T-cell (primary cell): ENCODE measurements at places on chromosomes 2 and 18. TPM values are rescaled to one million over a fixed set of nuclear protein-coding genes. Genes with fewer than 3 reads are reported as not detected.

DNA sequence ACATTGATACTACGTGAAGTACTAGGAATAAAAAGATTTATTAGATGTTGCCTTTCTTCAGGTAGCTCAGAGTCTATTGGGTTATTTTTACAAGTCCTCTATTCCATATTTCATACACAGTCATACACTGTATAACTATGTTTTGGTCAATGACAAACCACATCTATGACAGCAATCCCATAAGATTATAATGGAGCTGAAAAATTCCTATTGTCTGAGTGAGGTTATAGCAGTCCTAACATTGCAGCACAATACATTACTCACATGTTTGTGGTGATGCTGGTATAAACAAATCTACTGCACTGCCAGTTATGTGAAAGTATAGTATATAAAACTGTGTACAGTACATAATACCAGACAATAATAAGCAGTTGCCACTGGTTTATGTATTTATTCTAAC lies 595.1 kb downstream of the MBD2 start:
- H3K27ac ChIP-seq, result no peak overlapping the region
- no peak for DNase-seq
- no peaks in the 10 kb centered on the region for H3K36me3 ChIP-seq
- H3K27me3 ChIP-seq, result no peaks in the 10 kb centered on the region

- no peaks in the 10 kb centered on the region for H3K36me3 ChIP-seq
- DNase-seq, result no peak
- H3K4me1 ChIP-seq, result no peaks in the 10 kb centered on the region
- H3K4me3 ChIP-seq, result no peak overlapping the region
- no peaks in the 10 kb centered on the region for H3K27me3 ChIP-seq
Measured at GRCh38 chr2:200609028-200609614, 23.3 kb downstream of the AOX1 start.

The BCL2 gene
- total RNA-seq, result 114 TPM

The PTPN2 gene
- 78.4 TPM for total RNA-seq

DNA sequence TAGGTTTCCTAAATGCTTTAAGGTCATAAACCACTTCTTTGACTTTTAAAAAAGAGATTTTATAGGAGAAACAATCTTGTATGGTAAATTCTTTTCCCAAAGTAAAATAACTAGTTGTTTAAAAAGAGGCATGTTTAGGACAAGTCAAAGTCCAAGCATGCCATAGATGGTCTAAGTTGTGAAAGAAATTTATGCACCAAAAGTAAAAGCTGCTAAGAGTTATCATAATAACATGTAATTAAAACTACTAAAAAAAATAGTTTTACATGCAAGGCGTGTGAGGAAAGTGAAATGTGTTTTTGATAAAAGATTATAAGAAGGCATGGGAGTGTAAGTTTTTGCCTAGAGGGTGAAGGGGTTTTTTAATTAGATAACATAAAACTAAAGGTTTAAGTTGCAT lies 22.5 kb downstream of the FAM210A start:
- no peaks in the 10 kb centered on the region for H3K36me3 ChIP-seq
- no peaks in the 10 kb centered on the region for H3K27me3 ChIP-seq
- no peak for DNase-seq
- no peak overlapping the region for H3K4me3 ChIP-seq
- H3K4me1 ChIP-seq, result no peaks in the 10 kb centered on the region

GRCh38 chr2:172270278-172271079 lies 156.9 kb upstream of the ITGA6 start:
- peak; percentile 27 for DNase-seq
- no peak overlapping the region for H3K27ac ChIP-seq
- H3K4me1 ChIP-seq, result peaks cover 19% of the 10 kb centered on the region
- H3K36me3 ChIP-seq, result no peaks in the 10 kb centered on the region
- H3K27me3 ChIP-seq, result peaks cover 6% of the 10 kb centered on the region

DNA sequence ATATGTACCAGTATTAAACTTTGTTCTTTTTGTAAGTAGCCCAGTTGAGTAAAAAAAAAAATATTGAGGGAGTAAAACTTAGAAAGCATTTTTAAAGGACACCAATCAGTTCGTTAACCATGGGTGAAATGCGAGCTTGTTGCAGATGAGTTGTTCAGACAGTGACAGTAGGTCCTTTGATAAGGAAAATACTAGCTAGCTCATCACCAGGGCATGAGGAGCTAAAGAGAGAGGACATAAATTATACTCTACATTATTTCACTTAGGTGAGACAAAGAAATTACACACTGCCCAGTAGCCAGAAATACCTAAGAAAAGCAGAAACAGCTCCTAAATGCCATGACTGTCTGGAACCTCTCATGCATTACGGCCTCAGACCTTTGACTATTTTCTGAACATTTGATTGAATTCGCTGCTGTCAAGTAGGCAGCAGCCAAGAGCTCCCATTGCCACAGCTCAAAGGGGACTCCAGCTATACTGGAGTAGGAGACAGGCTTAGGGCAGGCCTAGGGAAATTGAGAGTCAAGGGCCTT lies 2.6 kb upstream of the HNRNPLL start:
- H3K36me3 ChIP-seq, result no peaks in the 10 kb centered on the region
- H3K4me3 ChIP-seq, result no peak overlapping the region
- H3K27ac ChIP-seq, result no peak overlapping the region
- peaks cover 23% of the 10 kb centered on the region for H3K4me1 ChIP-seq
- DNase-seq, result no peak

DNA sequence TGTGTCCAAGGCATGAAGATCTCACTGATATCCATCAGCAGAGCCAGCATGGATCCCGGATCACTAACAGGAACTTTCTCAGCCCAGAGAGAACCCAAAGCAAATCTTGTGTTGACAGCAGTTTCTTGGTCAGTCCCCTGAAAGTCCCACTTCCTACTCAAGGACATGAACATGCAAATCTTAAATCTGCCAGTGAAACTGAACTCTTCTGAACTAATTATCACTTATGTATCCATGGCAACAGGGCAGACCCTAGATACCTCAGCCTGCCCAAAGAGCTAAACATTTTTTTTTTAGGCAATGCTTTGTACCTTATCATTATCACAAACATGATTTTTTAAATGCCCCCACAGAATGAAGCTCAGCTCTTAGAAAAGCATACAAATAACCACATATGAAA lies 127.8 kb upstream of the DDX18 start:
- no peak for DNase-seq
- no peaks in the 10 kb centered on the region for H3K4me1 ChIP-seq
- H3K4me3 ChIP-seq, result no peak overlapping the region
- H3K36me3 ChIP-seq, result no peaks in the 10 kb centered on the region
- no peak overlapping the region for H3K27ac ChIP-seq

DNA sequence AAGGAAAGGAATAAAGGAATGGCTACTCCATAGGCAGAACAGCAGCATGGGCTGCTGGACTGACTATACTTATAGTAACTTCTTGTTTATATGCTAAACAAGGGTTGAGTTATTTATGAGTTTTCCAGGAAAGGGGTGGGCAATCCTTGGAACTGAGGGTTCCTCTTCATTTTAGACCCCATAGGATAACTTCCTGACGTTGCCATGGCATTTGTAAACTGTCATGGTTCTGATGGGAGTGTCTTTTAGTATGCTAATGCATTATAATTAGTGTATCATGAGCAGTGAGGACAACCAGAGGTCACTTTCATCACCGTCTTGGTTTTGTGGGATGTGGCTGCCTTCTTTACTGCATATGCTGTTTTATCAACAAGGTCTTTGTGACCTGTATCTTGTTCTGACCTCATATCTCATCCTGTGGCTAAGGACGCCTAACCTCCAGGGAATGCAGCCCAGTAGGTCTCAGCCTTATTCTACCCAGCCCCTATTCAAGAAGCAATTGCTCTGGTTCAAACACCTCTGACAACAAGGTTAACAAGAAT lies 98.6 kb upstream of the CABLES1 start:
- H3K27me3 ChIP-seq, result no peaks in the 10 kb centered on the region
- no peak for DNase-seq
- H3K27ac ChIP-seq, result no peak overlapping the region
- no peak overlapping the region for H3K4me3 ChIP-seq
- no peaks in the 10 kb centered on the region for H3K36me3 ChIP-seq

DNA sequence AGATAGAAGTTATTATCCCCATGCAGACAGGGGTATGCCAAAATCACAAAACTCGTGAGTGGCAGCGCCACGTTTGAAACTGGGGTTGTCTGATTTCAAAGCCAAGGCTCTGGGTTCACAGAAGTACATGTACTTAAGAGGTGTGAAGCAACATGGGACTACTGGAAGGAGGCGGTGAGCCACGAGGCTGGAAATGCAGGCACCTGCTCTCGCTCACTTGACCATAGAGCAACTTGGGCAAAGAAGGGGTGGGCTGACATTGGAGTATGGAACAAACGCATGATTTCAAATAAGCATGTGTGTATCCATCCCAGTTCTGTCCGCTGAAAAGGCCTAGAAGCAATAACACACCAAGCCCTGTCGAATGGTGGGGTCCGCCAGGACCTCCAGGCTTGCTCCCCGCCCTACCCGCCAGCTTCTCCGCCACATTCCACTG lies 593 bp upstream of the ACTR2 start:
- peaks cover 20% of the 10 kb centered on the region for H3K4me1 ChIP-seq
- H3K4me3 ChIP-seq, result peak overlapping the region; percentile 99
- H3K27ac ChIP-seq, result peak overlapping the region; percentile 95
- H3K27me3 ChIP-seq, result no peaks in the 10 kb centered on the region

DNA sequence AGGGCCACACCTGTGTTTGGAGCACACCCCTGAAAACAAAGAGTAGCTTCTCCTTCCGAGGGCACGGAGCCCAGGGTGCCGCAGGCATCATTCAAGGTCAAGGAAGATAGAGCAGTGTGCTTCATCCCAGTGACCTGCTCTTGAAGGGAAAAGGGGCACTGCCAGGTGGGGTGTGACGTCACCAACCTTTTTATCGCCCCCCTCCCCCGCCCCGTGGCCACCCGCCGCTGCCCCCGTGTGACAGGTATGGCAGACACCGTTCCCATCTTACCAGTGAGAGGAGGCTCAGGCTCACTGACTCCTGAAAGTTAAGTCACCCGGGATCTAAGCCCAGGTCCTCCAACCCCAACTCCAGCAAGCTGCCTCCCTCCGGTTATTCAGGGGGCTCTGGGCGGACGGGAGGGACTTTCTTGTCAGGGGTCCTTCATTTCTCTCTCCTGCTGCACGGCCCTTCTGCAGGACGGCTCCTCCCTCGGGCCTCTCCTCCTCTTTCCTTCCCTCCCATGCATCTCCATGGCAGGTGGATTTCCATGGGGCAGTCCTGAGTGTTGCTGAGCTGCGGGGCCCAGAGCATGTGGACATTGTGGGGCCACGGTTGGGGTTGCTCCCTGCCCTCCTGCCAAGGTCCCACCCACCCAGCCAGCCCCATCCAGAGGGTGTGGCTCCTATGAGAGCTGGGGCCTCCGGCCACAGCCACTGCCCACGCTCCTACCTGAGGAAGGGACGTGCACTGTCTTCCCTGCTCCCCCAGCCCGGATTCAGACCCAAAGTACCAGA lies 114.1 kb upstream of the HDAC4 start:
- H3K36me3 ChIP-seq, result no peaks in the 10 kb centered on the region
- no peak for DNase-seq
- no peak overlapping the region for H3K4me3 ChIP-seq

GRCh38 chr18:38930881-38931753 lies 1365.5 kb upstream of the CELF4 start:
- no peak overlapping the region for H3K4me3 ChIP-seq
- no peaks in the 10 kb centered on the region for H3K4me1 ChIP-seq
- H3K36me3 ChIP-seq, result no peaks in the 10 kb centered on the region
- no peaks in the 10 kb centered on the region for H3K27me3 ChIP-seq
- no peak overlapping the region for H3K27ac ChIP-seq

DNA sequence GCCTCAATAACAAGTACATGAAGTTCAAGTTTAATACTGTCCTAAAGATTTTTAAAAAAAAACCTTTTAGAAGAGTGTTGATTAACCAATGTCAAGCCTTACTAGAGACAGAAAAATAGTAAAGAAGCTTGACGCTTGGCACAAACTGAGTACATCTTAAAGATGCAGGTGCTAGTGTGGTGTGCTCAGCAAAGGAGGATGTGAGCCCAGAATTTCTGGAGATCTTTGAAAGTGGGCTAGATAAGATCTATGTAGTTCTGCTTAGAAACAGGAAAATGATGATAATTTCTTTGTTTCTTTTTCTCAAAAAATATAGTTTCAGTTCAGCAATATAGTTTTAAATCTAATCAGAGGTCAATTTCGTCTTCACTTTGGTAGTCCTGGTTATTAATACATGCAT lies 118.3 kb upstream of the KLHL14 start:
- H3K27me3 ChIP-seq, result no peaks in the 10 kb centered on the region
- H3K27ac ChIP-seq, result no peak overlapping the region
- no peaks in the 10 kb centered on the region for H3K36me3 ChIP-seq
- DNase-seq, result no peak

The TUBA3E gene
- total RNA-seq, result not detected

The PIKFYVE gene
- 41.7 TPM for total RNA-seq

The CD207 gene
- not detected for total RNA-seq

The COA5 gene
- total RNA-seq, result 34.9 TPM

DNA sequence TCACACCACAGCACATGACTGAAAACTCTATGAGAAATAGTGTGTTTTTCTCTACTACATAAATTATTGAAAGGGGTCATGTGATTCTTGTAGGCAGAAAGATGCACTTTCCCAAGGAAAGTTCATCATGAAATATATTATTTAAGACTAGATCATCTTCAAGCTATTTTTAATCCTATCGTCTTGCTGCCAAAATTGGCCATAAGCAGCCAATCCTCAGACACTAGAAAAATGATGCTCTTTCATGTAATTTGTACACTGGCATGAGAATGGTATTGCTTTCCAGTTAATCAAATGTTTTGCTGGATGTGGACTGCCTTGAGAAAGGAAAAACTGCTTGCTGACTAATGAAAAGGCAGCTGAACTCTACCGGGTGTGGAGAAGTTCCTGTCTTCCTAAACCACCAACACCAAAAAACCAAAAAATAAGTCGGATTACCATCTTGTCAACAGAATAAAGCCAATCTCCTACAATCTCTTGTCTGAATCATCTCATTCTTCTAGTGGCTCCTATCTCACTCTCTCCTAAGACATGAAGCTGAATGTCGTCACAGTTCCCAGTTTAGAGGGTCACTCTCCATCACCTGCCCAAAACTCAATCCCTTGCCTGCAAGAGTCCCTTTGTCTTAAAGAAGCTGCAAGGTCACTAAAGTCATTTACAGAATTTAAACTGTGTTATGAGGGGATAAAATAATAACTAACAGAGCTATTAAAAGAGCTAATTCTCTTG lies 5.3 kb downstream of the BCL2 start:
- peaks cover 43% of the 10 kb centered on the region for H3K4me1 ChIP-seq
- H3K27me3 ChIP-seq, result no peaks in the 10 kb centered on the region
- DNase-seq, result no peak
- peak overlapping the region; percentile 49 for H3K27ac ChIP-seq

- no peak overlapping the region for H3K4me3 ChIP-seq
- no peaks in the 10 kb centered on the region for H3K27me3 ChIP-seq
- no peak overlapping the region for H3K27ac ChIP-seq
Measured at GRCh38 chr2:146847846-146848245, 997.0 kb upstream of the ACVR2A start.

The GATA6 gene
- total RNA-seq, result 0.59 TPM

DNA sequence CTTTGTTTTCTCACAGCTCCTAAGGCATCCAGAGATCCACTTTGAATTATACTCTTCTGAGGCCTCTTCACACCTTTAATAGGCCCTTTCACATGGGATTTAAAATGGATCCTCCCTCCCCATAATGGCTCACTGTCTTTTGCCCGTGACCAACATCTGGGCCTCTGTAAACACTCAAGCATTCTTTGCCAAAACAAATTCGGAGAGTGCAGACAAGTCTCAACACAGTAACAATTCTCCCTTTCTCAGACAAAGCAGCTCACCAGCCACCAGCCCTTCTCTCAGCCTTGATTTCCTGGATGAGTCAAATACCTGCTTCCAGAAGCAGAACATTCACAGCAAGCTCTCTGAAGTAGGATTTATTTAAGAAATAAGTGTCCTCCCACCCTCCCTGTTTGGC lies 14.0 kb upstream of the IMP4 start:
- DNase-seq, result no peak
- H3K27ac ChIP-seq, result no peak overlapping the region
- no peaks in the 10 kb centered on the region for H3K4me1 ChIP-seq
- peaks cover 7% of the 10 kb centered on the region for H3K27me3 ChIP-seq
- no peaks in the 10 kb centered on the region for H3K36me3 ChIP-seq

GRCh38 chr2:138879931-138880330 lies 99.7 kb upstream of the NXPH2 start:
- DNase-seq, result no peak
- no peaks in the 10 kb centered on the region for H3K27me3 ChIP-seq
